ENCODE measurements at places on chromosomes 4 and X.

DNA sequence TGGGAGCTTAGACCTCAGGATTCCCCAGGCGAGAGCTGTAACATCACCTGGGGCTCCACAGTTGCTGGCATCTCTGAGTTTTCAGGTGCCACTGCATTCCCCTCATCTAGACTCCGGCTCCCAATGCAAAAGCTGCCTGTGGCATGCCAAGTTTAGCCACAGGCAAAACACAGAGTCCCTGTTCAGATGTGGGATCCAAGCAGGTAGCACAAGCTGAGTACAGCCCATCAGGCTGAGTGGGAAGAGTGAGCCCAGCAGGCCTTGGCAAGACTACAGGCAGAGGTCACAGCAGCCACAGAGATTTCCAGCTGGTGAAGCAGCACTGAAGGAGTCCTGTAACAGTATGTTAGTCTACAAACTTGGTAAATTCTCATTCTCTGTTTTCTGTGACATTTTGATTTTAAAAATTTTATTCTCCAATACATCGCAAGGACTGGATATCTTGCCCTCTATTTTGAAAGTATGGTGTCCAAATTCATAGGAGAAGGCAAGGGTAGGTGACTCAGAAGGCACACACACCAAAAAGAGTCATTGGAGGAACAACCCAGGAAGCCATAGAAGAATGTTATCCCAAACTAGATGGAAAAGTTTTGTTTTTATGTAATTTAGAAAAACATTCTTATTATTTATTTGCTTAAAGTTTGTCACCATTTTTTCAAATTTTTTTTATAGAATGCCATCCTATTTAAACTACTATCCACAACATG lies 13.6 kb upstream of the CXCL2 start:
- DNase-seq, result no peak

DNA sequence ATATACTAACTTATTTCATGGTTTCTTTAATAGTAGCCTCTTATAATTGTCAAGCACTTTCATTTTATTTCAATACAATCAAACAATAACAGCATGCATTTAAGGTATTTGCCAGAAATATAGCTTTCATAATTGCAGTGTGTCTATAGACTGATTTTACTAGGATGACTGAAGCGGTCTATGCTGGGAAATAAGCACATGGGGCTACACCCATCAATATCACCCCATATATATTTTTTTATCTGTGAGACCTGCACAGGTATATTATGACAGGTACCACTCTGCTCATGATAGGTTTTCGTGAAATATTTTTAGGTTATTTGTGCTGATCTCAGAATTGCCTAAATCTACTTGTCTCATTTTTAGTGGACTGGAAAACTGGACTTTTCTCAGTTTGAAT lies 229.1 kb upstream of the PITX2 start:
- DNase-seq, result no peak

DNA sequence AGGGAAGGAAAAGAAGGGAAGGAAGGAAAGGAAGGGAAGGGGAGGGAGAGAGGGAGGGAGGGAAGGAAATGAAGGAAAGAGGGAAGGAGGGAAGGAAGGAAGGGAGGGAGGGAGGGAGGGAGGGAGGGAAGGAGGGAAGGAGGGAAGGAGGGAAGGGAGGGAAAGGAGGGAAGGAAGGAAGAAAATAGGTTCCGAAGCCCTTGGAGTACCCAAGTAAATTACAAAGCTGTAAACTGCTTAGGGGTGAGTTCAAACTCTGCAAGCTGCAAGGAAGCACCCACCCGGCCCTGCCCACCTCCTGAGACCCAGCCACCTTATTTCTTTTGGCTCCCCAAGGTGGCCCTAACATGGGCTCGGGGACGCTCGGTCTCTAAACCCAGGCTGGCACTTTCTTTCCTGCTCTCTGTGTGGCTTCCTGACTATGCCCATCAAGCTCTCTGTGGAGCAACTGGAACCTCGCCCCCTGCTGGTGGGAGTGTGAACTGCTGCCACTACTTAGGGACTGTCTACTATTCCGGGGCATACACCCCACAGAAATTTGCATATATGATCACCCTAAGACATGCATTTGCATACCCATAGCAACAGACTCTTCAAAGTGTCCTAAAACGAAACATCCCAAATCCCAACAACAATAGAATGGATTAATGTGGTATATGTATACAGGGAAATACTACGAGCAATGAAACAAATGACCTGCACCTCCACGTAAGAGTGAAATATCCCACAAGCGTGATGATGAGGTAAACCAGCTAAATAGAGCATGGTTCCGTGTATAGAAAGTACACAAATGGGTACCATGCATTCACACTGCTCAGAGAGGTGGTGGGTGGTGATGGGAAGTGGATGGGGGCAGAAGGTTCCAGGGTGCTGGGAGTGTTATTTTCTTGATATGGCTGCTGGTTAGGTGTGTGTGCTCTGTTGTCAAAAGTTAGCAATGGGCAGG lies 151.7 kb upstream of the TBL1X start:
- DNase-seq, result no peak

DNA sequence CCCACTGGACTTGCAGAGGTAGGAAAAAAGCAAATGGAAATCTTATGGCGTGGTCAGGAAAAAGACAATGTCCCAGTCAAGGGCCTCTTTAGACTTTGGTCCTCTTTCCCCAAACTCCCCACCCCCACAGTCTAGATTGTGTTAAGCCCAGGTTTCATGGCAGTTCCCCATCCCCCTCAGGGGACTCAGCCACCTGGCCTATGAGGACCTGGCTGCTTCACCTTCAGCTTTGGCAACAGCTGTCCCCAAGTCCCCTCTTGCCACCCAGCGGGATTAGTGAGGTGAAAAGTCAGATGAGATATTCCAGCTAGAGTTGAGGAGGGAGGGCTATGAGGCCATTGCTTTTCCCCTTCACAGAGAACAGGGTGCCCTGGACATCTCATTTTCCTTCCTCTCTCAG lies 457 bp downstream of the RIPPLY1 start:
- no peak for DNase-seq

DNA sequence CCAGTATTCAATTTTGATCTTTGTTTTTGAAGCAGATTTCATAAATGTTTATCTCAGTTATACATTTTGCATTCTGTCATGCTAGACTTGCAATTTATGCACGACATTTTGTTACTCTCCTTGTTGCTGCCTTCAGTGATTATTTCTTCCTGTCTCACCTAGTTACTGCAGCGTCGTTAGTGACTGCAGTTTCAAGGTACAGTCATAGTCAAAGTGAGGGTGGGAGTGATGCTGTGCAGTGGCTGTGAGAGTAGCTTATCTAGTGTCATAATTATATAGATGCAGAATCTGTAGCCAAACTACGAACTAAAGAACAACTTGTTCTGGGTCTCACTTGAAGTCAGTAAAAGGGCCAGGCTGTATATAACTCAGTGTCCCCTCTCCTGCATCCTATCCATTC lies 69.8 kb downstream of the GPR101 start:
- no peak for DNase-seq

GRCh38 chr4:96228463-96228862 lies 388.6 kb downstream of the PDHA2 start:
- DNase-seq, result no peak

GRCh38 chr4:181637186-181638105 lies 605.8 kb upstream of the TENM3 start:
- DNase-seq, result no peak

Data from sigmoid colon (tissue), 7 donors.